ENCODE measurements at places on chromosomes 13 and 19.
A peak's percentile ranks its signal among the peaks of the same experiment; 100 is the strongest.

GRCh38 chr19:2488942-2489731 is 13.2 kb downstream of the GADD45B start:
- peaks cover 28% of the 10 kb centered on the region for H3K27me3 ChIP-seq
- H3K4me3 ChIP-seq: peak overlapping the region; percentile 41
- H3K4me1 ChIP-seq: peaks cover 74% of the 10 kb centered on the region

- H3K36me3 ChIP-seq: no peaks in the 10 kb centered on the region
- H3K27ac ChIP-seq: no peak overlapping the region
- peaks cover 51% of the 10 kb centered on the region for H3K27me3 ChIP-seq
- DNase-seq: no peak
Observed at GRCh38 chr13:27774169-27774568, 18.1 kb upstream of the GSX1 start.

- no peak overlapping the region for H3K27ac ChIP-seq
- H3K27me3 ChIP-seq: no peaks in the 10 kb centered on the region
- no peaks in the 10 kb centered on the region for H3K36me3 ChIP-seq
- DNase-seq: no peak
- H3K4me3 ChIP-seq: no peak overlapping the region
Observed at GRCh38 chr13:68185444-68186141, 955.5 kb upstream of the PCDH9 start.

DNA sequence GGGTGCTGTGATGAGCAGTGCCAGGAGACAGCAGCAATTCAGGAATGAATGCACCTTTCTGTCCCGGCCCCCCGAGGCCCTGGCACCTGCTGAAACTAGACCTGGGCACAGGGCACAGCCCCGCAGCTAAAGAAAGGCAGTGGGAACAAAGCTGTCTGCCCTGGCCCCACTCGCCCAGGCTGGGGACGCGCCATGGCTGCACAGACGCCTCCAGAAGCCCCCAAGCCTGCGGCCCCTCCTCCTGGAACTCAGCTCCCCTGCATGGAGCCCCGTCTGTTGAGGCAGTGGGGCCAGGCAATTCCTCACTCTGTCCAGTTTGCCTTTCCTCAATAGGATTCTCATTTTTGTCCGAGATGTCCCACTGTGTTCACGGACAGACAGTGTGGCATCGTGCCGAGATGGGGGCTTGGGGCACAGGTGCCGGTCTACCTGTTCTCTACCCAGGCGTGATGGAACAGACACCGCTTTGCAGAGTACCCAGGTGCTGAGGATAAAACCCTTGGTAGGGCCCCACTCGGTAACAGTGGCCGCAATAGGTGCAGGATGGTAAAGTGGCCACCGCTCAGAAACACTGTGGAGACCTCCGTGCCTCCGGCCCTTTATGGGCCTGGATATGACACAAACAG is 146.5 kb upstream of the SOX1 start:
- H3K4me3 ChIP-seq: no peak overlapping the region
- no peaks in the 10 kb centered on the region for H3K27me3 ChIP-seq
- H3K4me1 ChIP-seq: no peaks in the 10 kb centered on the region

GRCh38 chr13:20654156-20654555 is 49.3 kb upstream of the IL17D start:
- DNase-seq: no peak
- H3K27me3 ChIP-seq: no peaks in the 10 kb centered on the region
- H3K4me3 ChIP-seq: no peak overlapping the region
- H3K27ac ChIP-seq: no peak overlapping the region
- no peaks in the 10 kb centered on the region for H3K4me1 ChIP-seq

- DNase-seq: no peak
- H3K27me3 ChIP-seq: no peaks in the 10 kb centered on the region
- peaks cover 63% of the 10 kb centered on the region for H3K4me1 ChIP-seq
- peaks cover 18% of the 10 kb centered on the region for H3K36me3 ChIP-seq
Observed at GRCh38 chr19:38693380-38694223, 46.2 kb downstream of the ACTN4 start.

DNA sequence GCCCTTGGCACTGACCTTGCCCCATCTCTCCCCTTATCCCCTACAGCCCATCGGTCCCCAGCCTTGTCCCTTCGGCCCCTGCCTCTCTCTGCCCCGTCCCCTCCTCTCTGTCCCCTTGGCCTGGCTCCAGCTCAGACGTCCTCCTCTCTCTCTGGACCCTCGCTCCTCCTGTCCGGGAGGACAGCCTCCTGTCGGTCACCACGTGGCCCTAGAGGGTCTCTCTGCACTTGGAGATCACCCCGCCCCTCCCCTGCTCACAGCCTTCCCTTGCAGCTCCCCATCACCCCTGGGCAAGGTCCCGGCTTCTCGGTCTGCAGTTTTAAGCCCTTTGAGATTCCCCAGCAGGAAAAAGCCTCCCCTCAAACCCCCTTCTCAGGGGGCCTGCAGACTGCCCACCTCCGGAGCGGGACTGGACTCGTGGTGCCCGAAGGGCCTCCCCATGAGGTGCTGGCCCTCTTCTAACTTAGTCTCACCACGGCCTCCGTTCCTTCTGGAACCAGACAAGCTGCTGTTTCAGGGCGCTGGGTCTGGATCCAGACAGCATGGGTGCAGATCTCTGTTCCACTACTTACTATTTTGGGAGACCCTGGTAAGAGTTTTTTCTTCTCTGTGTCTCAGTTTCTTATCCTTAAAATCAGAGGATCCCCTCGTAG is 3.3 kb upstream of the KLK15 start:
- peaks cover 29% of the 10 kb centered on the region for H3K27me3 ChIP-seq
- peak overlapping the region; percentile 83 for H3K4me3 ChIP-seq
- no peak overlapping the region for H3K27ac ChIP-seq
- H3K4me1 ChIP-seq: peaks cover 27% of the 10 kb centered on the region

DNA sequence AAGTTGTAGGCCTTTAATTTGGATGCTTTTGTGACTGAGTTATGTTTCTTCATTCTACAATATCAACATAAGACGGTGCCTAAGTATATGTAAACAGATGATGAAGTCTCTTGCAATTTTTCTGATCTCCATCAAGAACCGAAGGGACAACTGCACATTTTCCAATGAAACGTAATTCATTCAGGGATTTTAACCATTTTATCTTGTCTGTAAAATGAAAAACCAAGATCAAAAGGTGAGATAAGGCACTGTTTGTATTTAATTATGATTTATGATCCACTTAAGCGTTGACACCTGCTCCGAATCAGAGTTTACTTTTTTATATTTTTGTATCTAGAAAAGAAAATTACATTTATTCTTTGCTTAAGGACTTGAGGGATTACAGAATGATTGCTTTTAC is 556.8 kb upstream of the ARGLU1 start:
- H3K4me1 ChIP-seq: no peaks in the 10 kb centered on the region
- no peaks in the 10 kb centered on the region for H3K27me3 ChIP-seq
- no peak overlapping the region for H3K4me3 ChIP-seq
- no peak for DNase-seq
- no peaks in the 10 kb centered on the region for H3K36me3 ChIP-seq
- no peak overlapping the region for H3K27ac ChIP-seq
